ENCODE measurements at places on chromosomes 7 and 10. TPM values are rescaled to one million over a fixed set of nuclear protein-coding genes. Genes with fewer than 3 reads are reported as not detected.

SHH gene
- 1.2 TPM for total RNA-seq

MICU1 gene
- 53.1 TPM for total RNA-seq

LRRTM3 gene
- total RNA-seq: not detected

PDE1C gene
- 5.6 TPM for total RNA-seq

AKR1C8 gene
- total RNA-seq: not detected

ZMYND11 gene
- total RNA-seq: 40.7 TPM

NAT16 gene
- total RNA-seq: 0.17 TPM
